ENCODE measurements at places on chromosomes 1 and 21.

- H3K4me3 ChIP-seq, result no peak overlapping the region
- no peak overlapping the region for H3K27ac ChIP-seq
- no peak for DNase-seq
- H3K27me3 ChIP-seq, result peaks cover 10% of the 10 kb centered on the region
- no peaks in the 10 kb centered on the region for H3K36me3 ChIP-seq
- peaks cover 5% of the 10 kb centered on the region for H3K4me1 ChIP-seq
These were observed 66.4 kb downstream of the TNR start for GRCh38 chr1:175676991-175677390.

- no peak overlapping the region for H3K4me3 ChIP-seq
- H3K27me3 ChIP-seq, result no peaks in the 10 kb centered on the region
- H3K4me1 ChIP-seq, result peaks cover 17% of the 10 kb centered on the region
- H3K27ac ChIP-seq, result peak overlapping the region; percentile 31
- H3K36me3 ChIP-seq, result peaks cover 31% of the 10 kb centered on the region
- DNase-seq, result no peak
These were observed 40.8 kb downstream of the DSTYK start for GRCh38 chr1:205170532-205171269.

- H3K36me3 ChIP-seq, result no peaks in the 10 kb centered on the region
- H3K27ac ChIP-seq, result no peak overlapping the region
- no peak overlapping the region for H3K4me3 ChIP-seq
- DNase-seq, result no peak
- H3K4me1 ChIP-seq, result peaks cover 2% of the 10 kb centered on the region
- peaks cover 80% of the 10 kb centered on the region for H3K27me3 ChIP-seq
These were observed 518 bp upstream of the SHE start for GRCh38 chr1:154502744-154503115.

GRCh38 chr1:27687906-27688305 is 15.9 kb upstream of the IFI6 start:
- H3K4me1 ChIP-seq, result peaks cover 13% of the 10 kb centered on the region
- no peak overlapping the region for H3K27ac ChIP-seq
- DNase-seq, result no peak
- no peak overlapping the region for H3K4me3 ChIP-seq
- peaks cover 39% of the 10 kb centered on the region for H3K27me3 ChIP-seq

- no peak for DNase-seq
- H3K36me3 ChIP-seq, result no peaks in the 10 kb centered on the region
- no peak overlapping the region for H3K4me3 ChIP-seq
- H3K27ac ChIP-seq, result no peak overlapping the region
These were observed 122.0 kb downstream of the BEND5 start for GRCh38 chr1:48654606-48655210.

GRCh38 chr1:113057006-113057405 is 16.0 kb upstream of the LRIG2 start:
- H3K27me3 ChIP-seq, result no peaks in the 10 kb centered on the region
- peaks cover 22% of the 10 kb centered on the region for H3K4me1 ChIP-seq
- H3K27ac ChIP-seq, result no peak overlapping the region

DNA sequence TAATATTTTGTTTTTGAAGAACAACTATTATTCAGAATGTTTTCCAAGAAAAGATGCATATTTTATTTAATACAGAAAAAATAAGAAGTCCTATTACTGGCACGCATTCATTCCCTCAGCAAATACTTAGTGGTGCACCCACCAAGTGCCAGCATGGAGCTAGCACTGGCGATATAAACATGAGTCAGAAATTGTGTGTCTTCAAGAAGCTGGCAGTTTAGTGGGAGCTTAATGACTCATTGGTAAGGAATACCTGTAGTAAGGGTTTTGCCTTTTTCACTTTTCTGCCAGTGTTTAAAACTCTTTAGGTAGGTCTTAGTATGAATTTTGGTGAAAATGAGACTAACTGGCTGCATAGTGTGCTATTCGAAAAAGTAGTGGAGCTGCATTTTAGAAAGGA is 6.3 kb downstream of the MAGI3 start:
- H3K27me3 ChIP-seq, result no peaks in the 10 kb centered on the region
- H3K36me3 ChIP-seq, result no peaks in the 10 kb centered on the region
- H3K4me3 ChIP-seq, result no peak overlapping the region
- DNase-seq, result no peak

DNA sequence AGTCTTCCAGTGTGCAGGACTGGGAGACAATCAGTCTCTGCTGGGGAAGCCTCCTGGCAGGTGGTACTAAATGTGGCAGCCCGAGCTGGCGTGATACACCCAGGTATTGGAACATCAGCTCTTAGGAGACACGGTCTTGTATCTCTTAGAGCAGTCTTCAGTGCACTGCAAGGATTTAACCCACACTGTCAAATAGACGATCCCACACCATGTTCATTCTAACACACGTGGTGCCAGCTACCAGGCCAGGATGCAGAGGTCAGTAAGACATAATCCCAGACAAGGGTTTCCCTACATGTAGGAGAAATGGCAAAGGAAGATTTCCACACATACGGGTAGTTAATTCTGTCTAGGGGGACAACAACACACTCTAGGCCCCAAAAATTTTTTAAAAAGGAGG is 8.7 kb downstream of the TRIM11 start:
- H3K36me3 ChIP-seq, result peaks cover 23% of the 10 kb centered on the region
- DNase-seq, result no peak
- H3K4me3 ChIP-seq, result no peak overlapping the region
- peaks cover 22% of the 10 kb centered on the region for H3K4me1 ChIP-seq

DNA sequence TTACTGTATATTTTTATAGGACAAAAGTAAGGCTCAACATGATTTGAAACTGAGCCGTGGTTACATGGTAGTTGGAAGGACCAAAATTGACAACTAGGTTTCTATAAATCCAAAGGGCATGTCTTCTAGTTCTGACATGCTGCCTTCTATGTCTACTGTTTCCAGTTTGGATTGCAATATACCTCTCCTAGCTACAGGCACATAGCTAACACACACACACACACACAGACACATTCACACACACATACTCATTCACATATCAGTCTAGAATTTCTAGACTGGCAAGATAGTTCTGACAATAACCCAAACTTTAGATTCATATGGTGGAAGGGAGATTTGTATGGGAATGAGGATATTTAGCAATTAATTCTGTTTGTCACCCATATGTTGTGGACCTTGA is 544.8 kb upstream of the CAMK1G start:
- DNase-seq, result no peak
- H3K4me3 ChIP-seq, result no peak overlapping the region
- H3K27ac ChIP-seq, result no peak overlapping the region
- peaks cover 8% of the 10 kb centered on the region for H3K4me1 ChIP-seq
- H3K27me3 ChIP-seq, result no peaks in the 10 kb centered on the region

DNA sequence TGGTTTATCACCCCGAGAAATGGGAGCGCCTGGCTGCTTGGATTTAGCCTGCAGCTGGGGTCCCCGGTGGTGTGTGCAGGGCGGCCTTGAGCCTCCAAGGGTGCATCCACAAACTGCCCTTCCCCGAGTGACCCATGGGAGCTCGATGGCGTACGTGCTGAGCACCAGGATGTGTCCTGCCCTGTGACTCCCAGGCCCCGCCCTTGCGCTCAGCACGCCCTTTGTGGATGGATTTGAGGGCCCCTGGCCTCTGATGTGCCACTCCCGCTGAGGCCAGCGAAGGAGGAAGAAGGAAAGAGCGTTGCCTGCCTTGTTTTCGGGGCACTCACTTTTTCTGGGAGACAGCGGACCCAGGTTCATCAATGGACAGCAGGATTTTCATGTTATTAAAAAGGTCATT is 1.7 kb upstream of the TFF3 start:
- H3K4me3 ChIP-seq, result no peak overlapping the region
- H3K27ac ChIP-seq, result no peak overlapping the region
- H3K27me3 ChIP-seq, result no peaks in the 10 kb centered on the region
- no peaks in the 10 kb centered on the region for H3K36me3 ChIP-seq
- H3K4me1 ChIP-seq, result peaks cover 45% of the 10 kb centered on the region

DNA sequence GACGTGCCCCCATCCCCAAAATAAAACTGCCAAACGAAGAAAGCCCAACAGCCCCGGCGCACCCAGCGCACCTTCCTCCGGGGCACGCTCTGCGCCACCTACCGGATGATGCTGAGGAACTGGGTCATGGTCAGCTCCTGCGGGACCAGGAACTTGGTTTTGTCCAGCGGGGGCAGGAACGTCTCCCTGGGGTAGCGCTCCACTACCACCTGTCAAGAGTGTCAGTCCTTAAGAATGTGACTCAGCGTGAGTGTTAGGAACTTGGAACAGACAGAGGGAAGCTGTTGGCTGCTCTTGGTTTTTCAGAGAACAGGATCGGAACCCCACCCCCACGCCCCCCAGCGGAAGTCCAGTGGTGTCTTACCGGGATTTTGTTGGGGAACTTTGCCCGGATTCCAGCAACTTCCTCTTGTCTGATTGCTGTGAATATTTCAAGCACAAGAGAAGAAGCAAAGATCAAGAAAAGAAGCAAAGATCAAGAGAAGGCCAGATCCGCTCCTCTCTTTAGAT is 431 bp downstream of the MAP1LC3C start:
- H3K27me3 ChIP-seq, result no peaks in the 10 kb centered on the region
- no peak overlapping the region for H3K27ac ChIP-seq
- H3K4me1 ChIP-seq, result peaks cover 11% of the 10 kb centered on the region
- peak; percentile 87 for DNase-seq
- H3K4me3 ChIP-seq, result peak overlapping the region; percentile 70

DNA sequence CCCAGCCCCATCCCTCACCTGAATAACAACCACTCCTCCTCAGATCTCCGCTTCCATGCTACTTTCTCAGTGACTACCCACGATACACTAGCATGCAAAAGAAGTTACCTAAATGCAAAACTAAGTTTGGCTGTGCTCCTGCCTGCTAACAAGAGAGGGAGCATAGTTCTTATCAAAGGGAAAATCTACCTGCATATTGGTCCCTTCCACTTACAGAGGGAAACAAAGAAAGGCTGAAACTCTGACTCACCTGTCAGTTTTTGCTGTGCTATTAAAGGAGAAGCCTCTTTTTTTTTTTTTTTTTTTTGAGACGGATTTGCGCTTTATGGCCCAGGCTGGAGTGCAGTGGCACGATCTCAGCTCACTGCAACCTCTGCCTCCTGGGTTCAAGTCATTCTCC is 43.8 kb upstream of the RAVER2 start:
- peaks cover 14% of the 10 kb centered on the region for H3K4me1 ChIP-seq
- no peak for DNase-seq
- no peaks in the 10 kb centered on the region for H3K36me3 ChIP-seq
- no peak overlapping the region for H3K27ac ChIP-seq
- H3K27me3 ChIP-seq, result peaks cover 17% of the 10 kb centered on the region
- no peak overlapping the region for H3K4me3 ChIP-seq

- no peak overlapping the region for H3K27ac ChIP-seq
- DNase-seq, result no peak
- H3K4me3 ChIP-seq, result no peak overlapping the region
- H3K27me3 ChIP-seq, result no peaks in the 10 kb centered on the region
- H3K36me3 ChIP-seq, result peaks cover 4% of the 10 kb centered on the region
These were observed 13.0 kb upstream of the LTN1 start for GRCh38 chr21:29005696-29006095.

GRCh38 chr21:27570306-27570868 is 603.5 kb upstream of the ADAMTS5 start:
- H3K4me1 ChIP-seq, result peaks cover 65% of the 10 kb centered on the region
- no peak overlapping the region for H3K4me3 ChIP-seq
- H3K36me3 ChIP-seq, result peaks cover 4% of the 10 kb centered on the region
- DNase-seq, result peak; percentile 84

- no peaks in the 10 kb centered on the region for H3K36me3 ChIP-seq
- DNase-seq, result peak; percentile 96
- peaks cover 62% of the 10 kb centered on the region for H3K4me1 ChIP-seq
- no peaks in the 10 kb centered on the region for H3K27me3 ChIP-seq
- H3K27ac ChIP-seq, result peak overlapping the region; percentile 94
These were observed 42.5 kb downstream of the LGR6 start for GRCh38 chr1:202235856-202236837.

GRCh38 chr1:90823686-90824085 is 106.6 kb upstream of the BARHL2 start:
- H3K36me3 ChIP-seq, result no peaks in the 10 kb centered on the region
- no peak overlapping the region for H3K4me3 ChIP-seq
- H3K27ac ChIP-seq, result no peak overlapping the region

DNA sequence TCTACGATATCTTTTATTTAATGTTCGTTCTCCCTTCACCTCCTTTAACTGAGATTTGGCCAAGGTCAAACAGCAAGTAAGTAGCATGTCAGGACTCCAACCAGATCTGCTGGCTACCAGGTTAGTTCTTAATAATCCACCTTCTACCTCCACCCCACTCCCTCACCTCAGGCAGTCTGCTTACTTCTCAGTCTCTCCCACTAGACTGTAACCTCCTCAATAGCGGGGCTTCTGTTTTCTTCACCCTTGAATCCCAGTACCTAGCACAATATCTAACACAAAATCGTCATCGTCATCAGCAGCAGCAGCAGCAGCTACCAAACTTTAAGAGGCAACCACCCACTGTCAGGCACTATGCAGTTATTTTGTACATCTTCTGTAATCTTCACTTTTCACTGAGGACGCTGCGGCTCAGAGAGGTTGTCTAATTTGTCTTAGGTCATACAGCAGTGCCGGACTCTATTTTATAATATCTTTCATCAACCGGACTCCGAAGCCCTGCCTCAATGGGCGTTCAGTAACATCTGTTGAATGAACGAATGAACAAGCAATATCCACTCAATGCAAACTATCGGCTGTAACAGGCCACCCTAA is 859 bp upstream of the MAGI3 start:
- H3K27me3 ChIP-seq, result no peaks in the 10 kb centered on the region
- DNase-seq, result no peak
- peak overlapping the region; percentile 86 for H3K4me3 ChIP-seq

DNA sequence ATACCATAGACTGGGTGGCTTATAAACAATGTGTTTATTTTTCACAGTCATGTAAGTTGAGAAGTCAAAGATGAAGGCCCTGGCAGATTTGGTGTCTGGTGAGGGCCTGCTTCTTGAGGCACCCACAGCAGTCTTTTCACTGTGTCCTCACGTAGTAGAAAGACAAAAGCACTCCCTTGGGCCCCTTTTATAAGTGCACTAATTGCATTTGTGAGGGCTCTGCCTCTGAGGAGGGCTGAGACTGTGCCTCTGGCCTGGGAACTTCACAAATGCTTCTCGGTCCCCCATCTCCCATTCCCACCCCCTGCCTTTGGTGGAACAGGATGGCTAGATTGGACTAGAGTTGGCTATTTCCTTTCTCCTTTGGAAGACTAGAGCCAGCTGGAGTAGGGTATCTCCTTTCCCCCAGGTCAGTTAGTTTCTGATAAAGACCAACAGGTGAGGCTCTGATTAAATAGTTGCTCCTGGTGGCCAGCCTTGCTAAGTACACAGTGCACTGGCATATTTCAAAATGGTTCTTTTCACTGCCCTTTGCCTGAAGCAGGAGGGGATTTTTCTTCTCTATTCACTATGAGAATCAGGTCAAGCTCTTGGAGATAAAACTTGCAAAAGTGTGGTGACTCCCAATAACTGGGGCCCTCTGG is 82.9 kb downstream of the PLPPR4 start:
- H3K4me3 ChIP-seq, result no peak overlapping the region
- no peaks in the 10 kb centered on the region for H3K4me1 ChIP-seq
- H3K27ac ChIP-seq, result no peak overlapping the region
- no peaks in the 10 kb centered on the region for H3K27me3 ChIP-seq
- no peak for DNase-seq
